CD4-positive, alpha-beta T cell treated with Interleukin-10 for 1 hour (primary cell): ENCODE measurements at places on chromosomes 5 and 9.

GRCh38 chr9:134162212-134162775 lies 2.1 kb downstream of the RNU6ATAC start:
- no peak for DNase-seq

DNA sequence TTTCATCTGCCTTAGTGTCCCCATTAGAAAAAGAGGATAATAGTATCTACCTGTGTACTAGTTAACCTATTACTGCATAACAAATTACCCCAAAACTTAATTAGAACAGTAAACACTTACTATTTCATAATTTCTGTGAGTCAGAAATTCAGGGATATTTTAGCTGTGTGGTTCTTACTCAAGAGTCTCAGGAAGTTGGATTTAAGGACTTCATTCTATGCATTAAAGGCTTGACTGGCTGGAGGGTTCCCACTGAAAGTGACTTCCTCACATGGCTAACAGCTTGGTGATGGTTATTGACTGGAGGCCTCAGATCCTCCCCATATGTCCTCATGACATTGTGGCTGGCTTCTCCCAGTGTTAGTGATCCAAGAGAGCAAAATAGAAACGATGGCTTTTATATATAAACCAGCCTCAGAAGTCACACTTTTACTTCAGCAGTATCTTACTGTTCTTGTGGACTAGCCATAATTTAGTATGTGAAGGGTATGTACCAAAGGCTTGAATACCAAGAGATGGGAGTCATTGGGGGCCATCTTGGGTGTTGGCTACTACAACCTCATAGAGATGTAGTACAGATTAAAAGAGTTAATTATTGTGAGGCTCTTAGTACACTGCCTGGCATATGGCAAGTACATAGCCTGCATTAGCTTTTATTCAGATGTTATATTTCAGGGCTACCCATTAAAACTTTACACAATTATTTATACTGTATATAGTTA lies 9.9 kb downstream of the RAD23B start:
- DNase-seq = no peak

GRCh38 chr5:41636605-41637004 lies 126.2 kb upstream of the PLCXD3 start:
- no peak for DNase-seq

GRCh38 chr5:84603568-84604185 lies 219.0 kb upstream of the EDIL3 start:
- no peak for DNase-seq

DNA sequence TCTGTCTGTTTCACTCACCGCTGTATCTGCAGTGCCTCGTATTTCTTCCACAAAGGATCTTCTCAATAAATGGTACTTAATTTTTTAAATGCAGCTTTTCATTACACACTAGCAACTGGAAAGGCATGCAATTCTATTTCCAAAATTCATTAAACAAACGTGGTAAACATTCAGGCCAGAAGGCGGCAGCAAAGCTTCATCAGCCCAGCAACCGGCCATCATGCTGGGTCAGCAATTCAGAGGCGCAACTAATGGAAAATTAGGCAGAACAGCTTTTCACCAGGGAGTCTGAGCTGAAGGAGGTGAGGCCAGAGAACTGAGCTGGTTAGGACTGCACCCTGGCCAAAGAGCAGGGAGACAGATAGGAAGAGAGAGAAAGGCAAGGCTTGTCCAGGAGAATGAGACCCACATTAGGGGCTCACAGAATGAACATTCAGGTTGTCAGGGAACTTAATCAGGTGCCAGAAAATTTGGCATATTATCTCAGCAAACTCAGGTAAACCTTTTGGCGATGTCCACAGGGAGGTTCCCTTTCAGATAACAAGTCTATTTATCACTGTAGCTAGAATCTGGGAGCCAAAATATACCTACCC lies 17.7 kb upstream of the RNF180 start:
- DNase-seq = no peak

DNA sequence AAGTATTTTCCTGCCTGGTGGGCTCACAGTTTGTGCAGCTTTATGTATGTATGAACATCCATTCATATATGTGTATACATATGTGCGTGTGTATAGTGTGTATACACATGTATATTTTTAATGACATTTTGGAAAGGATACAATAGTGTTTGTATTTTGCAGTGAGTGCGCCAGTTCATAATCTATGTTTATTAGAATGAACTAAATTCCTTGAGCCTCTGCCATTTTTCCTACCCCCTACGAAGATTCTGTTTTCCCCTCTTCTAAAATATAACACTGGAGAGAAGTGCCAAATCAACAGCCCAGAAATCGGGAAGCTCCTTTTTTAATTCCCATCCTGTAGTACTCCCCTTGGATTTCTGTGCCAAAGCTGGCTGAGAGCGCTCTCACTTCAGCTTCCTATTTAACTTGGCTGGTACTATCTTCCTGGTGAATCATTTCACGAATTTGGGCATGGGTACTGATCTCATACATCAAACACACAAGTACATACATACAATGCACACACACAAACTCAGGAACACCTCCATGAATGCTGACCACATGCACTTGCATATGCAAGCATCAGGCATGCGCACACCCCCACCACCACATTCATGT lies 578.4 kb upstream of the WWC1 start:
- no peak for DNase-seq

GRCh38 chr5:177023303-177023664 lies 788 bp downstream of the ZNF346 start:
- DNase-seq = no peak

DNA sequence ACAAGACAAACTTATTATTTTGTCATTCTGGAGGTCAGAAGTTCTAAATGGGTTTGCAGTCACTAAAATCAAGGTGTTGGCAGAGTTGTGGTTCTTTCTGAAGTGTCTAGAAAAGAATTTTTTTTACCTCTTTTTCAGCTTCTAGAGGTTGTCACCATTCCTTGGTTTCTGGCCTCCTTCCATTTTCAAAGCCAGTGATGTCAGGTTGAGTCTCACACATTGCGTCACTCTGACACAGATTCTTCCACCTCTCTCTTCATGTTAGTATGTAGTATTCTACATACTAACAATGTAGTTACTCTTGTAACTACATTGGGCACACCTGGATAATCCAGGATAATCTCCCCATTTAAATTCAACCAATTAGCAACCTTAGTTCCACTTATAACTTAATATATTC lies 290.3 kb downstream of the RFX3 start:
- no peak for DNase-seq

- DNase-seq = peak; percentile 78
These were observed 2.2 kb upstream of the GNPDA1 start for GRCh38 chr5:142014911-142015584.

DNA sequence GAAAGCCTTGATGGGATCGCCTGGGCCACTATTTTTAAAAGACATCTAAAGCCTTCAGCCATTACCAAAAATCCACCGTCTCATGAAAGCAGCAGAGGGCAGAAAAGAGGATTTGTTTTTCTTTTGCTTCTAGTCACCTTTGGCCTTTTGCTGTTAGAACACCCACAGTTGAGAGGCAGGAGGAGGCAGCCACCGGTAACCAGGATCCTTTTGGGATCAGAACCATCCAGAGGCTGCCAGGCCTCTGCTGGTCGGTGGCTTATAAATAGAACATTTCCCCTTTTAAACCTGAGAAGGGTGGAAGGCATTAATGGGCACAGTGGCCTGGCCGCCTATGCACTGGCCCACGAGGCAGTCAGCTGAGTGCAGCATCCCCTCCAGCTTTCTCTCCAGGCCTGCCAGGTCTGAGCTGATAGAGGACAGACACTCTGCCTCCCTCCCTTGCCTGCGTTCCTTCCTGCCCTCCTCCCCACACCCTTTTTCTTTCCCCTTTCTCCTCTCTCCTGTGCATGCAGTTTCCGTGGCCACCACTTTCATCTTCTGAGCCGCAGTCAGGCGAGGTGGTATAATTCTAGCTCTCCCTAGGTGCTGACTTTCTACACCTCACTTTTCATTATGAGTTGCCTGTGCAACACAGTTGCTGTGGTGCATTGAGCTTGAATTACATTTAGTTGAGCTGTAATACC lies 253.4 kb downstream of the ARHGAP26 start:
- no peak for DNase-seq

- DNase-seq = no peak
These were observed 867 bp downstream of the SYK start for GRCh38 chr9:90802386-90802985.

DNA sequence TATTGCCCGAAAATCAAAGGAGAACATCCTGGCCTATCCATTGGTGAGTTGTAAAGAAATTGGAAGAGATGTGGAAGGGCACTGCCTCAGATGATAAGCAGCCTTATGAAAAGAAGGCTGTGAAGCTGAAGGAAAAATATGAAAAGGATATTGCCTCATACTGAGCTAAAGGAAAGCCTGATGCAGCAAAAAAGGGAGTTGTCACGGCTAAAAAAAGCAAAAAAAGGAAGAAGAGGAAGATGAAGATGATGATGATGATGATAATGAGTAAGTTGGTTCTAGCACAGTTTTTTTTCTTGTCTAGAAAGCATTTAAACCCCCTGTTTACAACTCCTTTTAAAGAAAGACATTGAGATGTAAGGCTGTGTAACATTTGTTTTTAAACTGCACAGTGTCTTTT lies 59.8 kb upstream of the ZBED3 start:
- no peak for DNase-seq

DNA sequence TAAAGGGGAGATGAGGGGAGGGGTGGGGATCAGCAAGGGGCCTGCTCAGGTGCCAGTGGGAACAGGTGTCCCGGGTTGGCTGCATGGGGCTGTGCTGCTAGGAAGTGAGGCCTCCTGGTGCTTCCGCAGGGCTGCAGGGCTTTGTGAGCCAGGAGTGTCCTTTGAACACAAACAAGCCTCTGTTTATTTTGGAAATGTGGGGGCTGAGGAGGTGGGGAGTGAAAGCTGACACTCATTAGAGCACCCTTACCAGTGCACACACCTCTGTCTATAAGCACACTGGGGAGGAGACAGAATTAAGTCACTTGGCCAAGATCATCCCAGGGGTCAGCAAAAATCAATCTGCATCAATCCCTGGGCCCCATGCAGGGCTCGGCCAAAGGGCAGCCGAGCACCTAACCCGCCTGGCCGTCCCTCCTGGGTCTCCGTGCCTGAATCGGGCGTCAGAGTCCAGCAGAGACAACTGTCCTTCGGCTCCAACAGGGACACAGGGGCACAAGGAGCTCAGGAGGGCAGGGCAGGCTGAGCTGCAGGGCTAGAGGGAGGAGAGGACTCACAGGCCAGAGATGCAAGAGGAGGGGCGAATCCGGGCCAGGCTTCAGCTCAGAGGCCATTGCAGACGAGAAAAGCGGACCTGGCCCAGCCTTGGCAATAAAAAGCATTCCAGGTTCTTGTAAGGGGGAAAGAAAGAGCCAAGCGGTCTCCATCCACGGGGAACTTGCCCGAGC lies 99.8 kb downstream of the VAV2 start:
- DNase-seq = no peak

GRCh38 chr5:143671674-143672569 lies 140.0 kb upstream of the HMHB1 start:
- DNase-seq = no peak

- DNase-seq = no peak
These were observed 176.4 kb upstream of the ANKRD55 start for GRCh38 chr5:56409331-56410190.

- DNase-seq = peak; percentile 80
These were observed 1.8 kb upstream of the FAM78A start for GRCh38 chr9:131277910-131278701.

- no peak for DNase-seq
These were observed 371.9 kb downstream of the CETN3 start for GRCh38 chr5:90037646-90038045.

GRCh38 chr5:1111727-1112289 lies at the start of gene SLC12A7:
TSS of gene SLC12A7 (minus strand) at chr5:1112063. CDS start at chr5:1111991, 72 bp downstream.
- DNase-seq = peak; percentile 52

DNA sequence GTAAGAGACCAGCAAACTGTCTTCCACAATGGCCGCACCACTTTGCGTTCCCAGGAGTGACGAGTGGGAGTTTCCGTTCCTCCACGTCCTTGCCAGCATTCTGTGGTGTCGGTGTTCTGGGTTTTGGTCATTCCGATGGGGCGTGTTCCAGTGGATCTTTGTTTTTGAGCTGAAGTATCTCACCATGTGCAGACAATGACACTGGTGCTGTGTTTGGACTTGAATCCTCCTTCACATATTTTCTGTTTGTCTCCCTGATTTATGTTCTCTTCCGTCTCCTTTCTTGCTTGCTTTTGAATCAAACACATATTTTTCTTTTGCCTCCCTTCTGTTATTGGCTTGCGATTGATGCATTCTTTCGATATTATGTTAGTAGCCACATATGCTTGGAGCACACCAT lies 60.8 kb upstream of the IRX4 start:
- DNase-seq = no peak

DNA sequence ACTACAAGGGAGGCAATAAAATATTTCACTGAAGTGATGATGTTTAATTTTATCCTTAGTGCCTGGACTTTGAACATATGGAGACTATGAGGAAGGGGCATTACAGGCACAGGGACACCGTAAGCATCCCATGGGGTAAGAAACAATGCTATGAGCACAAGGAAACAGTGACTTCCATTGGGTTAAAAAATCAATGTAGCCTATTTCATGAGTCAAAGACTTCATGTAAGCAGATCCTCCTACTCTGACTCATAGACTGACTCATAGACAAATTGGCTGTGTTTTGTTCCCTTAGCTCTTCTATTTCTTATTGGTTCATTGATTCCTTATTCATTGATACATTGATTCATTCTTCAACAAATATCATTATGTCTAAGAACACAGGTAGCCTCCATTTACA lies 351.0 kb downstream of the PRELID2 start:
- no peak for DNase-seq

DNA sequence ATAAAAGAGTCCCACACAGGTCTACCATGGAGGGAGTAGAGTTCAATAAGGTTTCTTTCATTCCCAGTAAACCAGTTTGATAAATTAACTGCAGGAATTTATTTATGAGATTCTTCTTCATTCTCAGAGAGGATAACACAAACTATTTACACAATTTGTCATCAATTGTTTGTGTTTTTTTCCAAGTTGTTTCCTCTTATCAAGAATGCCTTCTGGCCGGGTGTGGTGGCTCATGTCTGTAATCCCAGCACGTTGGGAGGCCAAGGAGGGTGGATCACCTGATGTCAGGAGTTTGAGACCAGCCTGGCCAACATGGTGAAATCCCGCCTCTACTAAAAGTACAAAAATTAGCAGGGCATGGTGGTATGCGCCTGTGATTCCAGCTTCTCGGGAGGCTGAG lies 216.7 kb downstream of the MLLT3 start:
- DNase-seq = no peak
